Kasumi-1 (cell line): ENCODE measurements at places on chromosomes 7 and 10.

DNA sequence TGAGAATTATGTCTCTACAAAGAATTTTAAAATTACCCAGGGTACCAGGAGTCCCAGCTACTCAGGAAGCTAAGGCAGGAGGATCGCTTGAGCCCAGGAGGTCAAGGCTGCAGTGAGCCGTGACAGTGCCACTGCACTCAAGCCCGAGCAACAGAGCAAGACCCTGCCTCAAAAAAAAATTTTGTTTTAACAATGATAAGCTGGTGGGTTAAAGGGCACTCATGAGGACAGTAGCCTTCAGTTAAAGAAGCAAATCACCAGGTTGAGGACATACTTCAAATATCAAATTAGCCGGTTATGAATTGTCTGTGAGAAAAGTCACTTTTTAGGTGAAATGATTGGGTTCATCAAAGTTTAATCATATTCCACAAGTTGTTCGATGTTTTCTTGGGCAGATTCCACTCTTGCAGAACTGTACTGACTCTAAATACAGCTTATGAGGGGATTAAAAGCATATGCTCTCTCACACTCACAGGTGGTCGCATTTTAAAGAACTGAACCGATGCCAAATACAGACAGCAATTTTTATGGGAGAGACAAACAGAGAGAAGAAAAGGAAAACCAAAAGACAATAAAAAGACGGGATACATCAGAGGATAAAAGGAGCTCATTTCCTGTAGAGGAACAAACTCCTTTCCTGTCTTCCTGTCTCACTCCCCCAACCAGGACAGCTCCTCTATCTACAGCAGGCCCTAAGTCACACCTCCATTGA is 582.8 kb upstream of the NRP1 start:
- no peak for DNase-seq

DNA sequence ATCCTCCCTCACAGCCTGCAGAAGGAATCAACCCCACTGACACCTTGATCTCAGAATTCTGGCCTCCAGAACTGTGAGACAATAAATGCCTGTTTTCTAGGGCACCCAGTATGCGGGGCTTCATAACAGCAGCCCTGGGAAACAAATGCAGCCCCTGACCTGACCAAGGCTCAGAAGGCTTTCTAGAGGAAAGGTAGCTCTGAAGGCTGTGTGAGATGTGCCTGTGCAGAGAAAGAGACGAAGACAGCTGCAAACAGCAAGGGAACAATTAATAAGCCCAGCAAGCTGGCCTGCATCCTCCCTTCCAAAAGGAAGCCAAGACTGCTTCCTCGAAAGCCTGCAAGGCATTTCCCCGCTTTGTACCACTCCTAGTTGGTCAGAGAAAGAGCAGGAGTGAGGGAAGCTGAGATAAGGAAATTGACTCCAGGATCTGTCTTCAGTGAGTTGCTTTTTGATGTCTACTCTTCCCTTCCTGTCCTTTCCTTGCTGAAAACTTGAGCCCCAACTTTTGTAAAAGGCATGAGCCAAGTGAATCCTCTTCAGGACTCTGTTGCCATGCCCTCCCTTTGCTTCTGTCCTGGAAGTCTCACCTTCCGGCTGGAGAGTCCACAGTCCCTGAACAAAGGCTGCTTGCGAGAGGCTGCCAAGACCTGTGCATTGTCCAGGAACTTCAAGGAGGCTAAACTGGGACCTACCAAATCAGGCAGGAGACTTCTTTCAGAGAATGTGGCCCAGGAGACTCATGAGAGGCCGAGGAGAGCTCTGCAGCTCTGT is 71.2 kb upstream of the ARID5B start:
- no peak for DNase-seq

GRCh38 chr7:112880818-112881418 is 90.7 kb upstream of the TMEM168 start:
- DNase-seq, result no peak

GRCh38 chr7:779480-779879 is 52.4 kb upstream of the PRKAR1B start:
- no peak for DNase-seq

DNA sequence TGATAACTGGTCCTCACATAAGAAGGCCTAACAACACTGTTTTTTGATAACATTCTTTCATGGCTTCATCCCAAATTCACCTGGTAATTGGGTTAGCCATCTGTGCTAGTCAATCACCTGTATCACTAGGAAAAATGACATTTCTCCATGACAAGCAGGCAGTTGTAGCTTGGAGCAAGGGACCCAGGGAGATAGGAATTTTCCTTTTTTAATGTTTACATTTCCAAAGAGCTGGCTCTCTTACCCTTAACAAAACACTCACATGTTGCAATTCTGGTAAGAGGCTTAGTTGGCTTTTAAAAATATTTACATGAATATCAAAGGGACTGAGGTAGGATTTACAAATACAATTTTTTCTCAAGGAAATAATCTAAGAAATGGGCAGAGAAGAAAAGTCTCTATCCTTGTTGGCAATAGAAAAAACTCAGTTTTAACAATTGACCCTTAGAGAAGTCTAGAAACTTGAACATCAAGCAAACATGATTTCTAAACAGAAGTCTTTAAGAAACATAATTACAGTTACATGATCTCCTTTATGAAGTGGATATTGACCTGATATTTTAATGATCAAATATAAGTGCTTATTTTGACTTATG is 16.1 kb upstream of the AKR1C1 start:
- no peak for DNase-seq

- DNase-seq, result no peak
Measured at GRCh38 chr10:126906704-126907422, 1.6 kb downstream of the DOCK1 start.

GRCh38 chr7:128211626-128212025 is 29.5 kb upstream of the LEP start:
- no peak for DNase-seq

DNA sequence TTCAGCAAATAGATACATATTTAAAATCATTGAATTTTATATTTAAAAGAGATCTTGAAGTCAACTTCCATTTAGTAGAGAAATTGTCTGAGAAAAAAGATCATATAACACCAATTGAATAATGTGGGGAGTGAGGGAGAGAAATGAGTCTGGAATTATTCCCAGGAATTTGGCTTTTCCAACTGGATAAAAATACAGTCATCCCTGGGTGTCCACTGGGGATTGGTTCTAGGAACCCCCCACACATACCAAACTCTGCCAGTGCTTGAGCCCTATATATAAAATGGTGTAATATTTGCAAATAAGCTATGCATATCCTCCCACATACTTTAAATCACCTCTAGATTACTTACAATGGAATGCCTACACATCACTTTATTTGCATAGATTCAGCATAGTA is 162.8 kb upstream of the SEMA3C start:
- DNase-seq, result no peak

DNA sequence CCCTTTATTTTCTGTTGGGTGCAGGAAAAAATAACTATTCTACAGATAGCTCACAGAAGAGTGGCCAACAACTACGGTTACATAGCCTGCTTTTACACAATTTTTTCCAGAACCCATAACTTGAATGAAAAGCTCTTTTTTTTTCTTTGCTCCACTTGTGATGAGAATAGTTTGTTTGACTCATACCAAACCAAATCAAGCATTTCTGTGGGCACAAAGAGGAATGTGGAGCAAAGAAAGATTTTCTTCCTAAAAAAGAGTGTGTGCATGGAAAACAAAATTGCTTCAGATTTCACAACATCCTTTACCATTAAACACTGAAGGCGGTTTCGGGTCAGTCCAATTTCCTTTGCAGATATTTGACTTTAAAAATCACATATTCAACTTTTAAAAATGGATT is 54.8 kb upstream of the RAB11FIP2 start:
- DNase-seq, result no peak

DNA sequence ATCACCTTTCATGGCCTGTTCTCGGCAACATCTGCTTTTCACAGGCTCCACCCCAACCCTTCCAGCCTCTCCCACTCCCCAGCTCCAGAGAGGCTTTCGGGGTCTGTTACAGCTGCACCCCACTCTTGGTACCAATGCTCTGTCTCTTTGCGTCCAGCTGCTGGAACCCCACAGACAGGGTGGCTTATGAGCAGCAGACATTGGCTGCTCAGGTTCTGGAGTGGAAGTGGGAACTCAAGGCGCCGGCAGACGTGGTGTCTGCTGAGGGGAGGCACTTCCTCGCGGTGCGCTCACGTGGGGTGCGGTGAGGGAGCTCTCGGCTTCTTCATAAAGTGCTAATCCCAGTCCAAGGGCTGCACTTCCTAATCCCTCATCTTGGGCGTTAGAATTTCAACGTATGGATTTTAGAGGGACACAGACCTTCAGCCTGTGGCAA is 185.7 kb downstream of the ELFN1 start:
- no peak for DNase-seq

- DNase-seq, result no peak
Measured at GRCh38 chr10:51640120-51640819, 59.1 kb downstream of the CSTF2T start.

- peak; percentile 54 for DNase-seq
Measured at GRCh38 chr7:47807126-47807525, 141.1 kb downstream of the PKD1L1 start.

DNA sequence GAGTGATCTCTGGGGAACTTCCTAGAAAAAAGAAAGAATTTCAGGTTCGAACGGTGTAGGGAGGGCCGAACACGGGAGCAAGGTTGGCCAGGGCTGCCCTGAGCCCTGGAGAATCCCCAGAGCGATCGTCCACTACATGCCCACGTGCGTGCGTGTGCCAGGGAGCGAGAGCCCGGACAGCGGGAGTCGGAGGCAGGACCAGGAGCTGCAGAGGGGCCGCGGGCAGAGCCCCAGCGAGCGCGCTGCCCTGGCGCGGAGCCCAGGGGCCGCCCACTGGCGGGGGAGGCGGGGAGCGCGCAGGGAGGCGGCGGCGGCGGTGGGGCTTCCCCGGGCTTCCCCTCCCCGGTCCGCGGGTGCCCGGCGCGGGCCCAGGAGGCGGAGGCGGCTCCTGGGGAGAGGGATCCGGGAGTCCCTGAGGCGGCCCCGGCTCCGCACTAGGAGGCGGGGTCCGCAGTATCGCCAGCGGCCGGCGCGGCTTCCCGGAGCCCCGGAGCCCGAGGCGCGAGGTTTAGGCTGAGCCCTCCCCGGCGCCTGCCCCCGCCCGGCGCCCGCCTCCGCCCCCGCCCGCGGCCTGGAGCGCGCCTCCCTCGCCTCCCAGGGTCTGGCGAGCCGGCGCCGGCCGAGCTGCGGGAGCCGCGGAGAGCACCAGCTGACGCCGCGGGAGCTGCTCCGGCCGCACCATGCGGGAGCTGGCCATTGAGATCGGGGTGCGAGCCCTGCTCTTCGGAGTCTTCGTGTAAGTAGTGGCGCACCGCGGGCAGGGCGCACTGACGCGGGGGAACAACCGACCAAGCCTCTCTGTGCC is at the start of gene PLPP4:
Gene PLPP4, plus strand, starts transcription at position 602 of the 805 bp plus-strand sequence. Its CDS starts 79 bp downstream, at position 681.
- no peak for DNase-seq

GRCh38 chr7:55086413-55087201 is 67.8 kb downstream of the EGFR start:
- DNase-seq, result no peak

GRCh38 chr10:42428534-42428933 is 209.8 kb downstream of the ZNF33B start:
- DNase-seq, result peak; percentile 76

- DNase-seq, result no peak
Measured at GRCh38 chr10:32692174-32692573, 246.2 kb downstream of the CCDC7 start.

GRCh38 chr10:88889559-88890337 is 9.7 kb downstream of the STAMBPL1 start:
- no peak for DNase-seq

GRCh38 chr7:116447966-116448839 is 51.3 kb upstream of the CAV2 start:
- no peak for DNase-seq

DNA sequence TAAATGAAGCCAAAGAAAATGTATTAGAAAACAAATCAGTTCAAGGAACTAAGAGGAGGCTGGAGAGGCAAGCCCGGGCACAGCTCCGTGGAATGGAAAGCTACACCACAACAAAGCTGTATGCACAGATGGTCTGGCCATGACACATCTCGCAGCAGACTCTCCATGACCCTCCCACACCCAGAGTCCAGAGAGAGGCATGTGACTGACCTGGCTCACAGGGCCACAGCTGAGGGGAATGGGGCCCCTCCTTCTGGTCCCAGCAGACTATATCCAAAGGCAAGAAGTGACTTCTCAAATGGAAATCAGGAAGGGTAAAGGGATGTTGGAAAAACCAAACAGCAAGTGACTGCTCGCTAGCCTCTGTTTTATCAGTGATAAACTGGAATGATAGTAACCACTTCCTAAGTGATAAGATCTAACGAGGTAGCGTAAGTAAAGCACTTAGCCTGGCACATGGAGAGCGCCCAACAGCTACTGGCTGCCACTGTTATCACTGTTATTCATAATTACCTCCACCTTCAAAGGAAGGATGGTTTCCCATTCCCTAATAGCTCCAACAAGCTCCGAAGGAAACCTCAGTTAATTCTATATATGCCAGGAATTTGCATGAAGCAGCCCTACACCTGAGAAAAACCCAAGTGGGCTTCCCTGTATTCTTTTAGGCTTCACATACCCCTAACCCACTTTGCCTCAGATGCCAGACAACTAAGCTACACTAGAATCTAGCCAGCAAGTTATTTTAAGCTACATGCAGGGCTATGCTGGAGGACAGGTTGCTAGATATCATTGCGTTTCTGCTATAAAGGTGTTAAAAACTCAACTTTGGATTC is 8.4 kb downstream of the OSBPL3 start:
- no peak for DNase-seq

DNA sequence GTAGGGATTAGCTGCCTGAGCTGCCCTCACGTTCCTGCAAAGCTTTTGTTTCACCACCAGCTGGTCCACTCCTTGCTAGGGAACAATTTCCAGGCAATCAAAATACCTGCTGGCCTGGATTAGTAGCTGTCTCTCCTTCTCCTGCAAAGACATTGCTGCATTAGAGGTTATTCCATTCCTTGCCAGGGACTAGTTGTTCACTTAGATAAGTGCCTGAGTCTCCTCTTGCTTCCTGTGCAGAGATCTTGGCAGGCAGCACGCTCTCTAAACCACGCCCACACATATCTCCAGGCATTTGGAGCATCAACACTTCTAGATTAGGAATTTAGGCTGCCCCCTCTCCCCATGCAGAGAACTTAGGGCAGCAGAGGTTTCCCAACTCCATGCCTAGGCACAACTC is 150.4 kb upstream of the SMIM30 start:
- DNase-seq, result no peak

GRCh38 chr7:92815412-92815811 is 21.0 kb downstream of the CDK6 start:
- DNase-seq, result no peak

DNA sequence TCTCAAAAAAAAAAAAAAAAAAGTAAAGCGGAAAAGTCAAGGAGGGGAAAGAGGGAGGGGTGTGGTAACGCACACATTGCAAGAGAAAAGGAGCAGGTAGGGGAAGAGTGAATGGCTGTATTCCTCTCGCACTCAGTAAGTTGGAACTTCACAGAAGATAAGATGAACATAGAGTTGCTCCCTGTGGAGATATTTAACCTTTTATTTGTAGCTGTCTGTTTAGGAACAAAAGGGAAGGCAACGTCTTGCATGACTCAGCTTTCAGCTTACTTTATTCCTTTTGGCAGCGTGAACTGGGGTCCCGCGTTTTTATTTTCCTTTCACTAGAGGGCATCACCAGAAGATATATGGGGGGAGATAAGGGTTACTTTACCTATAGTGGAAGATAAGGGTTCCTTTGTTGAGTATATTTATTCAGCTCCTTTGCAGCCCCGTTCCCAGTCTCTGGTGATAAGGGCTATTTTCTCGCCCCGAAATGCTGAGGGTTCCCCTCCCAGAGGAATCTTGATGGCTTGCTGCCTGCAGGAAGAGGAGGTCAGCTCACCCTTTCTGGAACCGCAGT is 78.5 kb downstream of the APBB1IP start:
- no peak for DNase-seq
